ENCODE measurements at places on chromosomes 7 and 10. TPM values are rescaled to one million over a fixed set of nuclear protein-coding genes. Genes with fewer than 3 reads are reported as not detected.

DNA sequence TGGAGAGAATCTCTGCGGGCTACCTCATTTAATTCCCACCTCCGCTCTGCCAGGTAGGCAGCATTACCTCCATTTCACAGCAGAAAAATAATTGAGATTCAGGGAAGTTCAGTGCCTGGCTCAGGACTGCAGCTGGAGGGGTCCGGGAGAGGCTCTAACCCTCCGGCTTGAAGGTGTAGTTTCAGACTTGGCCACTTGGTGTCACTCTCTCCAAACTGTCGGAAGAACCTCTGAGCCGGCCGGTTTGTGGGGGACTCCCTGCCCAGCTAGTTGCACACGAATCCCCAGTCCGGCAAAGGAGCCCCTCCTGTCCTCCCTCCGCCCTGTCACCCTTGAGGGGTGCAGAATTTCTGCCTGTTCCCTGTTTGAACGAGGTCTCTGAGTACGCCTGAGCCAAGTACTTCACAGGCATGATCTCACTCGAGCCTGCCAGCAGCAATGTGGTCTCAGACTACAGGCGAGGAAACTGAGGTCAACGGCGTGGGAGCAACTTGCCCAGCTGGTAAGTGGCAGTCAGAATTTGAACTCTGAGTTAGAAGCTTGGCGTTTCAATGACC is 144.7 kb upstream of the ZNF716 start:
- DNase-seq, result no peak

- DNase-seq, result no peak
These were observed 620.9 kb downstream of the TNS3 start for GRCh38 chr7:46960970-46961369.

- peak; percentile 39 for DNase-seq
These were observed 62.8 kb downstream of the TACC2 start for GRCh38 chr10:122051609-122052385.

DNA sequence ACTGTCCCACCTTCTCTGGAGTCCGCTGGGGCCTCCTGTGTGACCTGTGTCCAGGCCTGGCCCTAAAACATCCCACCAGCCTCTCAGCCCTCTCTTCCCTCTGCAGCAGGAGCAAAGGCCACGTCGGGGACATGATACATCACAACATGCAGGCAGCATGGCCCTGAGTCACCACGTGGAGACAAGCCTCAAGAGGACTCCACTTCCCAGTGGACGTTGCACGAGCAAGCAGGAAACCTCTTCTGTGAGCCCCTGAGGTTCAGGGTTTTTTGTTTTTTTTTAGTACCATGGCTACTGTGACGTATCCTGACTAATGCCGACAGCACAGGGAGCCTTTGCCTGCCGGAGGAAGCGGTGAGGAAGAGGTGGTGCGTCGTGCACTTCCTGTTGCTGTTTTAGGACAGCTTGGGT is 165.9 kb downstream of the DNAJB6 start:
- no peak for DNase-seq

- DNase-seq, result peak; percentile 28
These were observed 306.2 kb downstream of the GPR37 start for GRCh38 chr7:124459101-124460055.

GRCh38 chr10:88471899-88472298 is 111.2 kb downstream of the RNLS start:
- no peak for DNase-seq

- no peak for DNase-seq
These were observed 4.0 kb downstream of the CDCA7L start for GRCh38 chr7:21941611-21942141.

Gene HOXA1
- 1.0 TPM for polyA plus RNA-seq

Gene ACTL6B
- not detected for polyA plus RNA-seq

DNA sequence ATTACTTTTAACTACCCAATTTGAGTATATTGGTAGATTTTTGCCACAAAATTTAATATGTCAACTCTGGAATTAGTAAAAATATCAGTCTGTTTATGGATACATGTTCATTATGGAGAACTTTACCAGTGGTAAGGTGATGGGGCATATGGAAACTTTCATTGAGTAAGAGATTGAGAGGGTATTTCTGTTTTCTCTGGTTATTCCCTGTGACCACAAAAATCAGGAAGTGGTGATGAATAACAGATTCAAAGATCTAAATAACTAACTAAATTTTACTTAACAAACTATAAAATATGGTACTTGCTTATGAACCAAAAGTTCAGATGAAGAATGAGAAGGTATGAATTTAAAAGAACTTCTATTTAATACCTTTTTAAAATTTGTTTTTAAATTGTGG is 22.1 kb upstream of the STEAP4 start:
- no peak for DNase-seq

DNA sequence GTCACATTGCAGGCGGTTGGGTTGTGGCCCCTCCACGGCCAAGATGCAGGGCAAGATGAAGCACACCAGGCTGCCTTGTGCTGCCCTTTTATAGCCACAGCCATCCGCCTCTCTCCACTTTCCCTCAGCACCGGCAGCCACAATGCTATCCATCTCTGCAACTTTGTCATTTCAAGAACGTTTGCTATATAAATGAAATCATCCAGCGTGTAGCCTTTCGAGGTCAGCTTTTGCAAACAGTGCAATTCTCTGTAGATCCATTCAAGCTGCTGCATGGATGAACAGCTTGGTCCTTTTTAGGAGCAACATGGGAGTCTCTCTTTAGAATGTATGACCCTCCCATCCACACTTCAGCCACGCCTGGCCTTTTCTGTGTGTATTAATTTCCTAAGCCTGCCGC is 6.4 kb upstream of the IL15RA start:
- no peak for DNase-seq

Data from BJ (cell line).